MCF 10A (cell line): ENCODE measurements at places on chromosomes 1 and 21.

GRCh38 chr1:36420409-36420808 lies 22.7 kb upstream of the LSM10 start:
- DNase-seq = no peak

DNA sequence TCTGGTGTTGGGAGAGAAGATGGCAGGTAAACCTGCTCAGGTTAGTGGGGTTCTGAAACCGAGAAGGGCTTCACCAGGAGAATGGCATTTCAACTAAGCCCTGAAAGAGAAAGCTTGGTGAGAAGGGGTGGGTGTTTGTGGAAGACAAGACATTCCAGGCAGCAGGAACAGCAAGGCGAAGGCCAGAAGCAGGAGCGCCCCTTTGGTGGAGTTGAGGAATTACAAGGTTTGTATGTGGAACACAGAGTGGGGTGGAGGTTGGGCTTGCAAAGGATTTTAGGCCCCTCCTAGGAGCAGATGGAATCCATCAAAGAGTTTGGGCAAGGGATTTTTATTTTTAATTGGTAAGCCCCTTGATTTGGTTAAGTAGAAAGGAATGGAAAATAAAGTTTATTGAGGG lies 24.8 kb upstream of the ELOA start:
- DNase-seq = peak; percentile 61

DNA sequence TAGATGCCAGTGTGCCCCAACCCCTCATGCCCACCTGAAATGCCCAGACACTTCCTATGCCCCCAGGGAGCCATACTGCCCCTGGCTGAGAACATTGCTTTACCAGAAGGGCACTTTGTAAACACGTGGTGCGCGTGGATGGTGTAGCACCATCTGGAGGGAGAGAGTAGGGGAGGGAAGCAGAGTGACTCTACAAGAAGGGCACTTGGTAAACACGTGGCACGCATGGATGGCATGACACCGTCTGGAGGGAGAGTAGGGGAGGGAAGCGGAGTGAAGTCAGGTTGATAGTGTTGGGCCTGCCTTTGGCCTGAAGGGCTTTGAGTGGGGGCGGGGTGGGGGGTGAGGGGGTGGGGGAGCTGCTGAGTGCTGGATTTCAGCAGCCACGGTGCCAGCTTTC lies 324.0 kb upstream of the VAMP3 start:
- DNase-seq = no peak

GRCh38 chr1:50829014-50829958 lies 130.8 kb downstream of the FAF1 start:
- no peak for DNase-seq

DNA sequence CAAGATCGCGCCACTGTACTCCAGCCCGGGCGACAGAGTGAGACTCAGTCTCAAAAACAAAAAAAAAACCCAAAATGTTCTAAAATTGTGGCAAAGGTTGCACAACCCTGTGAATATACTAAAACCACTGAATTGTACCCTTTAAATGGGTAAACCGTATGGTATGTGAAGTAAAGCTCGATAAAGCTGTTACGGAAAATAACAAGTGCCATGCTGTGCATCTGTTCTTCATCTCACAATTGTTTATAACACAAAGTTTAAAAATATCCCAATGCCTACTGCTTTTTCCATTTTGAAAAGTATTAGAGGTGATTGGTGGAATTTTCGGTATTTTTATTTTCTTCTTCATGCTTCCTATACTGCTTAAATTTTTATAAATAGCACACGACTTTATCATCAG lies 111.5 kb downstream of the ENAH start:
- no peak for DNase-seq

DNA sequence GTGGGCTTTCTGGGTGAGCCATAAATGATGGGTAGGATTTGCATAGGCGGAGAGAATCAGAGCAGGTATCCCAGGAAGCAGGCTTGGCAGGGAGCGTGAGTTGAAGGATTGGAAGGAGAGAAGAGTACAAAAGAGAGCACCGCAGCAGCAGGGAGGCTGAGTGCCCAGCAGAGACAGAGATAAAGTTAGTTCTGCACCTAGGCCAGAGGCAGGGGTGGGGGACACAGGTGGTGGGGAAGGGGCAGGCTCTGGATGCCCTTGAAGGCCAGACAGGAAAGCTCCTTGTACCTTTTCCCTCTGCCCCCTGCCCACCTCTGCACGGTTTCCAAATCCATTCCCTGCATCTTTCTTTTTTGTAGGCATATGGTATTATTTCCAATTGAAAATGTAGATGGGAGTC lies 33.0 kb upstream of the TRABD2B start:
- no peak for DNase-seq

DNA sequence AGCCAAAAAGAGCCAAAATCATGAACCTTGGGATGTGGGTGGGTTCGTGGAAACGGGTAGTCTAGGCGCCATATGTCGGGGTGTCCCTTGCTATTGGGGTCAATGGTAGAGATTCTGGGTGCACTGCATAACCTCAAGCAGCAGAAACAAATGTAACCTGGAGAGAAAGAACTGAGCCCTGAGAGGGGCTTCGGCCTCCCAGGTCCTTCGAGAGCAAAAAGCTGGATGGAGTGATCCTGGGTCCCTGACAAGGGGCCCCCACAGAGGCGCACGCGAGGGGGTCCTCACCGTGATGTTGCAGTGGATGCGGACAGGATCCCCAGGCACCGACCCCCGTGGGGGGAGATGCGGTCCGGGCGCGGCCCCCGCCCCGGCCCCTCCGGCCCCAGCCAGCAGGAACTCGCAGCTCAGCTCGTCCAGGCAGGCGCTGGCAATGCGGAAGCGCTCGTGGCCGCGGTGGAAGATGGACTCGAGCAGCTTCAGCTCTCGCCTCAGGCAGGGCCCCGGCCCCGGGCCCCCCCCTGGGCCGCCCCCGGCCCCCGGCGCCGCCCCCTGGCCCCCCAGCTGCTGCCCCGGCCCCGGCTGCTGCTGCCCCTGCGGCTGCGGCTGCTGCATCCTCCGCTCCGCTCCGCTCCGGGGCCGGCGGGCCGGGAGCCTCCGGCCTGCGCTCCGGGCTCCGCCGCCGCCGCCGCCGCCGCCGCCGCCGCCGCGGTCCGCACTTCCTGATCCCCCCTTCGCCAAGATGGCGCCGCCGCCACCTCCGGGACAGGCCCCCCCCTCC lies at the start of gene UBE2Q1:
Gene UBE2Q1 (minus strand): TSS at position 724 of the 781 bp plus-strand sequence. CDS start 109 bp downstream, at position 615.
- no peak for DNase-seq

- DNase-seq = no peak
Measured at GRCh38 chr1:72851597-72851996, 569.3 kb upstream of the NEGR1 start.

DNA sequence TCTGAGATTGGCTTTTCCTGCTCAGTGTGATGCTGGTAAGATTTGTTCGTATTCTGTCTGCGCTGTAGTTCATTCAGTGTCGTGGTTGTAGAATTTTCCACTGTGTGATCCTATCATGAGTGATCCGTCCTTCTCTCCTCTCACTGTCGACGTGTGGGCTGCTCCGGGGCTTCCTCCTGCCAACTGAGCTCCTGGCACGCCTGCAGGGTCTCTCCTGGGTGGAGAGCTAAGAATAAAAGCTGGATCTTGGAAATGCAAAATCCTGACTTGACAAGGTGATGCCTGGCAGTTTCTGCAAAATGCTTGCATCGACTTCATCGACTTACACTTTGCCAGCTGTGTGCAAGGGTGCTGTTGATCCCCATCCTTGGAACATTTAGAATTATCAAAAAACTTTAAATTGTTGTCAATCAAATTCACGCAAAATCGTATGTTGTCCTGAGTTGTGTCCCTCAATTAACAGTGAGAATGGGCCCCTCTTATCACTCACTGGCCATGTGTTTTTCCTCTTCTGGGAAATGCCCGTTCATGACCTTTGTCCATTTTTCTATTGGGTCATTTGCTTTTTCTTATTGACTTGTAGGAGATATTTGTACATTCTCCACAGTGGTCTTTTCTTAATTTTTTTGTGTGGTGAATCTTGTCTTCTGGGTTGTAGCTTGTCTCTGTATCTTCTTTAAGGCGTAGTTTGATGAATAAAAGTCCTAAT lies 125.5 kb downstream of the CRYAA start:
- DNase-seq = no peak

- peak; percentile 32 for DNase-seq
Measured at GRCh38 chr1:208942394-208943130, 641.0 kb upstream of the CAMK1G start.

DNA sequence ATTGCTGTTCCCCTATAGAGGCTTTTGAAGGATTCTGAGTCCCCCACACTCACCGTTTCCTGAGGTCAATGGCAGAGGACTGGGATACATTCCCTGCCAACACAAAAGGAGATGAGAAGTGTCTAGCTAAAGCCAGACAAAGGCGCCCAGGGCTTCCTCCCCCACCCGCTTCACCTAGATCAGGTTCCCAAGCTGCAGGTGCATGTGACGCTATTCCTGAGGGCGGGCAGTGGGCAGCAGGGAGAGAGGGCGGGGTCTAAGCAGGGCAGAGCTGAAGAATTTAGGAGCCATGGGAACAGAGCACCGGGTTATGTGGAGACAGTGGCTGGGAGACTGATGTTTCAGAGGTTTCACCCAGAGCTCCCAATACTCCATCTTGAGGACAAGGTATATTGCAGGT lies 6.0 kb upstream of the ARHGEF2 start:
- DNase-seq = no peak
